Stimulated activated CD4-positive, alpha-beta T cell treated with anti-CD3 and anti-CD28 coated beads, Interleukin-1b, Interleukin-23, amount 100 ng/mL, for 1 hour (primary cell): ENCODE measurements at places on chromosomes 5 and 9.

GRCh38 chr5:69271376-69271775, 36.7 kb downstream of the CDK7 start:
- DNase-seq, result no peak

DNA sequence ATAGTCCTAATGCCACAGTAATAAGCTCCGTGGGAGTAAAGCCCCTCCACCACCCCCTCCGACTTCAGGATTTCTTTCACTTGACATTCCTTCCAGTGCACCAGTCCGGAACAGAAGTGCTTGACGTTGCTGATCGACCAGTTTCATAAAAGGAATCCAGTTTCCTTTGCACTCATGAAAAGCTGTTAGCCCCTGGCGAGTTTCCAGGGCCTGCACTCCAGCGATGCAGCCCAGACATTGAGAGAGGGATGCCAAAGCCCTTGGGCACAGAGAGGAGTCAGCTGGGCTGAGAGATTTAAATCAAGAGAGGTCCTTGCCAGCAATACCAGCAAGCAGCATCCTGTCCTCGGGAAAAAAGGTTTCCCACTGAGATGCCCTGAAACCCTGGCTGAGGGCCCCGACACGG, 170.1 kb downstream of the GABBR2 start:
- DNase-seq, result no peak

DNA sequence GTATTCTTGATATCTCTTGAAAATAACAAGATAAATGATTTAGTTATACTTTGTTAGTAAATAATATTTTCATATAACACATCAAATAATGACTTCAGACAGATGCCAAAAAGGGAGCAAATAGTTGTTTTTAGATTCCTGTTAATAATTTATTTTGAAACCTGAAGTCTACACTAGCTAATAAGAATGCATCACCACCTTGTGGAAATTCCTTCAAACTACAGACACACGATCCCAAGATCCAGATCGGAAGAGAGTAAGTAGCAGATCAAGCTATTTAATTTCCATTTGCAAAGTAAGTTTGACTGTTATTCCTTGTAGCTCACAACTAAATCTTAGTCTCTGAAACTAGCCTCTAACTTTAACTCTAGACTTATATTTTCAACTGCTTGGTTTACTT, 35.5 kb upstream of the ISL1 start:
- no peak for DNase-seq

DNA sequence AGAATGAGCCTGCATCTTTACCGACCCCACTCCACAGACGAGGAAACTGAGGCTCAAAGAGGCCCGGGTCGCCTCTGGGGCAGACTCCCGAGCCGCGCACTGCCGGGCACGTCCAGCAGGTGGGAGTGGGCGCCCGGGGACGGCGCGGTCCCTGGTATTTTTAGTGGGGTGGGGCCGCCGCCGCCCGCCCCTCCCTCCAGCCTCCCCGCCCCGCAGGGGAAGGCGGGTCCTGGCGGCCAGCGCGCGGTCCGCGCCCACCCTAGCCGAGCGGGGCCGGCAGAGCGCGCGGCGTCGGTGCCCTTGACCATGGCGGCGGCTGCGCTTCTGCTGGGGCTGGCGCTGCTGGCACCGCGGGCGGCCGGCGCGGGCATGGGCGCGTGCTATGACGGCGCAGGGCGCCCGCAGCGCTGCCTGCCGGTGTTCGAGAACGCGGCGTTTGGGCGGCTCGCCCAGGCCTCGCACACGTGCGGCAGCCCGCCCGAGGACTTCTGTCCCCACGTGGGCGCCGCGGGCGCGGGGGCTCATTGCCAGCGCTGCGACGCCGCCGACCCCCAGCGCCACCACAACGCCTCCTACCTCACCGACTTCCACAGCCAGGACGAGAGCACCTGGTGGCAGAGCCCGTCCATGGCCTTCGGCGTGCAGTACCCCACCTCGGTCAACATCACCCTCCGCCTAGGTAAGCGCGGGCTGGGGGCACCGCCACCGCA, at the start of gene LAMC3:
Gene LAMC3 (plus strand): TSS at position 266 of the 710 bp plus-strand sequence. CDS start 41 bp downstream, at position 307.
- no peak for DNase-seq

DNA sequence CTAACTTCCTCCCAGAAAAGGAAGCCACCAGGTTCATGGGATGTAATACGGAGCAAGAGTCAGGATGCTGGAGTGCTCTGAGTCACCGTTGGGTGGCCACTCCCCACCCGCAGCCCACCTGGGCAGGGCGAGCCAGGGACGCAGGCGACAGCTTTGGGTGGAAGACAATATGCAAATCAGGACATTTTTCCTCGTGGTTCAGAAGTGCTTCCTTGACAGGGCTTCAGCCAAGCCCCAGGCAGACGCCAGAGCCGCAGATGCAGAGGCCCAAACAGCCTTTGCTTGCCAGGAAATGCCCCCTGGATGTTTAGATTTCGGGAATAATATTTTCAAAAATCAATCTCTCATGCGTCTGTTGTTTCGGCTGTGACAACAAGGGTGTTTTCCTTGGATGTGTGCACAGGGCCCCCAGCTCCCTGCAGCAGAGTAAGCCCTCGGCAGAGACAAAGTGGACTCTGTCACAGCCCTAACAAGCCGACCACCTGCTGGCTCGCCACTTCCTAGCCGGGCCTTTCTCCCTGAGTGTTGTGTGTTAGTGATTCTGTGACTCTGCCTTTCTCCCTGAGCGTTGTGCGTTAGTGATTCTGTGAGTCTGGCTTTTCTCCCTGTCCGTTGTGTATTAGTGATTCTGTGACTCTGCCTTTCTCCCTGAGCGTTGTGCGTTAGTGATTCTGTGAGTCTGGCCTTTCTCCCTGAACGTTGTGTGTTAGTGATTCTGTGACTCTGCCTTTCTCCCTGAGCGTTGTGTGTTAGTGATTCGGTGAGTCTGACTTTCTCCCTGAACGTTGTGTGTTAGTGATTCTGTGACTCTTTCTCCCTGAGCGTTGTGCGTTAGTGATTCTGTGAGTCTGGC, 11.8 kb upstream of the SLC9A3 start:
- DNase-seq, result no peak

- no peak for DNase-seq
Observed at GRCh38 chr9:129138476-129139232, 27.4 kb downstream of the PTPA start.
